ENCODE measurements at places on chromosomes 7 and 10.

DNA sequence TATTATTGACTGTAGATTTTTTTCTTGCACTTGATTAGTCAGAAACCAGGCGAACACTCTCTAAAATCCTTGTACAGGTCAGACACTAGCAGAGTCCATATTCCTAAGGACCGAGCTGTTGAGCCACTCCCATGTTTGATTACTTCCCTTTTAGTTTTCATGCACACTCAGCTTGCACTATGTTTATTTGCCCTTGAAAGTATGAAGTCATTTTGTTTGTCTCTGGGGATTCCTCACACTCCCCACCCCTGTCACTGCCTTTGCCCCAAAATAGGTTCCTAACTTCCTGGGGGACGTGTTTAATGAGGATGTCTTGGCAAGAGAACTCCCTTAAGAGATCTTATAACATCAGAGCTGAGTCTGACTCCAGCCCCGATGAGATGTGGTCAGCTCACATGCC, 182.1 kb downstream of the EVX1 start:
- peak; percentile 54 for DNase-seq

DNA sequence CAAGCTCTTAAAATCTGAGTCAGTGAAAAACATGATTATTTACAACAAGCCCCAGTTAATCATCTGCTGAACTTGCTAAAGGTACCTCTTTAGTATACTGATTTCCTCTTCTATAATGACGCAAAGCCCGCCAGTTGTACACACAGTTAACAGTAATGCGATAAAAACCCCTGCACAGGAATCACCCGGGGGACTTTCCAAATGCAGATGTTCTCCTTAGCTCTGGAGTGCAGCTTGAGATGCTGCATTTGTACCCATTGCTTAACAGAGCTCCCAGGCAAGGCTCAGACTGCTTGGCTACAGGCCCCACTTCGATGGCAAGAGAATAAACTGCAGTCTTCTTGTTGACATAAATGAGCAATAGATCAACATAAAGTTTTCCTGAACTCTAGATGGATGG, 279.6 kb upstream of the HGF start:
- no peak for DNase-seq

DNA sequence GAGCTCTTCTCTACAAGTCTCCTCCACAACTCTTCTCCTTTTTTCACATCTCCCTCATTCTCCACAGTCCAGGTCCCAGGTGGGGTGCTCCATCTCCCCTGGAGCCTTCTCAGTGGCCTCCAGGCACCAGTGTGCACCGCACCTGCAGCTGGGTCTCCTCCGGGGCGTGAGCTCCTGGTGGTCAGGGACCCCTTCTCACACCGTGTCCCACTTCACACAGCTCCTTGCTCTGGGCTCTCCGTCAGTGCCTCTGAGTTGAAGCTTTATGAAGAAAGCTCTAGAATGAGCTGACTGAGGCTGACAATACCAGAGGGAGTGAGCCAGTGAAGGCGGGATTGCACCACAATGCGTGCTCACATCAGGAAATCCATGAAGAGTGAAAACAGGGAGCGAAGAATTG, 290.2 kb downstream of the DNAJB6 start:
- no peak for DNase-seq

DNA sequence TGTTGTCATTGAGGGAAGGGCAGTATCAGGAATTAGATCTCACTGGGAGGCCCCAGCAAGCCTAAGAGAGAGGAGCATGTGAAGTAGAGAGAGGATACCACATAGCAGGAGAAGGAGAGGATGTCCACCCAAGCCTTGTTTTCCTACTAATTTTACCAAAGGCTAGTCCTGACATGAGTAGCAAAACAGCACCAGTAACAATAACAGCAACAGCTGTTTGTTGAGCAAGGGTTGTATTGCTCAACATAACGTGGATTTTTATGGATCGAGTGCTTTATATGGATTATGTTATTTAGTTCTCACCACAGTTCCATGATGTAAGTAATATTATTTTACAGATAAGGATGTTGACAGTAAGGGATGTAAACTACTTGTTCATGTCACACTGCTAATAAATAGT, 135.2 kb upstream of the DLX6 start:
- no peak for DNase-seq

DNA sequence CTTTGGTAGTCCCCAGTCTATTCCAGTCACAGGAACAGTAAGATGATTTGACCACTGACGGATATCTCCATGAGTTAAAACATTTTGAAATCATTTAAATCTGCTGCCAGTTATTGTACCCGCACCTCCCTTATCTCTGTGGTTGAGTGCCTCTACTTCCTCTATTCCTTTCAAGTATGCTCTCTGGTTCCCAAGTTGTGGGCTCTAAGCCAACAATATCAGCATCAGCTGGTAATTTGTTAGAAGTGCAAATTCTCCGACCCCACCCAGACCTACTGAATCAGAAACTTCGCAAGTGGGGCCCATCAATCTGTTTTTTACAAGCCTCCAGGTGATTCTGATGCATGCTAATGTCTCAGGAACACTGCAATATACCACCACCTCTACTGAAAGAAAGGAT, 235.5 kb downstream of the CCSER2 start:
- no peak for DNase-seq

GRCh38 chr10:102066399-102067088, 1.4 kb downstream of the HPS6 start:
- DNase-seq: no peak

DNA sequence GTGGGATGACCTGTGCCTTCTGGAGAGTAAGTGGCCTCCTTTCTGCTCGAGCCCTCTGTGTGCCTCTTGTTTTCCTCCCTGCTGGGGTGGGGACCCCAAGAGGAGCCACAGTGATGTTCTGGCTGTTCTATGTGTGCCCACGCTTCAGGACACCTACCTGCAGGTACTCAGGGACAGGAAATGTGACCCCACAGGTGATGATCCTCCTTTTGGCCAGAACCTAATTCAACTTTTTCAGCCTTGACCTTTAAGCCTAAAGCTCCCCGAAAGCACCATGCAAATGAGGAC, 70.3 kb downstream of the VWA2 start:
- DNase-seq: no peak
